ENCODE measurements at places on chromosomes 3 and 15. TPM values are rescaled to one million over a fixed set of nuclear protein-coding genes. Genes with fewer than 3 reads are reported as not detected.

ARHGAP31 gene
- 7.7 TPM for polyA plus RNA-seq

CHRNA5 gene
- polyA plus RNA-seq, result 5.3 TPM

PP2D1 gene
- not detected for polyA plus RNA-seq

SLC12A8 gene
- 13.2 TPM for polyA plus RNA-seq

SCAMP2 gene
- polyA plus RNA-seq, result 88.1 TPM

SERPINI1 gene
- polyA plus RNA-seq, result 1.9 TPM

COX5A gene
- 158 TPM for polyA plus RNA-seq

GXYLT2 gene
- polyA plus RNA-seq, result 9.3 TPM

GRCh38 chr3:116586285-116586944 is 123.2 kb upstream of the TUSC7 start:
- DNase-seq, result no peak

- peak; percentile 39 for DNase-seq
Measured at GRCh38 chr3:102536456-102536855, 101.6 kb downstream of the ZPLD1 start.

DNA sequence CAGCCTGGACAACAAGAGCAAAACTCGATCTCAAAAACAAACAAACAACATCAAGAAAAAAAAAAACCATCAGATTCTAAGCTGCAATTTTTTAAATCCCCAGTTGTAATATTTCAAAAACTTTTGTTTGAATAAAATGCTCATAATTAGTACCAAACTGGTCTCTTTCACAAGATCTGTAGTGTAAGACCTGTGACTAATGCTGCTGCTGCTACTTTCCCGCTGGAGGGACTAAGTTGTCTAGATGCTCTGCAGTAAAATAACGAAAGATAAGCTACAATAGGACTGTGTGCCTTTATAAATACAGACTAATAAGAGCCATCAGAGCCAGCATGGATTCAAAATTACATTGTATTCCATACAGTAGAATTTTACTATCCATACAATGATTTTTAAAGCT is 45.4 kb downstream of the TM4SF4 start:
- no peak for DNase-seq

DNA sequence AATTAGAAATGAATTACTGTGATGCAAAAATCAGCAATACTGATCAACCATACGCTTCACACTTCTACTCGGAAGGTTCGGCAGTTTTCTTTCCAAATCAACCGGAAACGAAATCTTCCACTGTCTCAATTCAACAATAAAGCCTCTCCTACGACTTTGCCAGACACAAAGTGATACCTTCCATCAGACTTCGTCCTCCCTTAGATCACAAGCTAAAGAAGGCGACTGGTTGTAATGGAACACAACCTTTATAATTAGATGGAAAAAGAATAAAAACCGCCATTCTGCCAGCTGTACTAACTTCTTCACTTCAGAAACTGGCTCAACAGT is 618 bp downstream of the PARL start:
- no peak for DNase-seq

DNA sequence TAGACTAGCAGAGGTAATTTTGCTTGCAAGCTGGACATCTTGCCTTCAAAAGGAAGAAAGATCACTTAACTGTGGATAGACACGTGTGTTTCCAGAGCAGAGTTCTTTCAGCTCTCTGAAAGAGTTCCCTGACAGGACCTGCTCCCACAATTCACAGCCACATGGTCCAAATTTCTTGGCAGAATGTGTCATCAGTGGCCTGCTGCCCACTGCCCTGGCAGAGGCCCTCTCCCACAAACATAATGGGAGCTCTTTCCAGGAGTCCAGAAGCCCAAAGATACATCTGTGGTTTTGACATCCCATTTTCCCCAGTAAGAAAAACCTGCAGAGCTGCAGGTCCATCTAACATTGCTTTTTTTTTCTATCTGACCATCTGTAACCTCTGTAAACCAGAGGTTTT is 48.3 kb downstream of the SERPINI1 start:
- DNase-seq, result no peak

GRCh38 chr15:29470794-29471193 is 201.2 kb upstream of the NSMCE3 start:
- no peak for DNase-seq

- DNase-seq, result no peak
Measured at GRCh38 chr3:14614862-14615261, 36.7 kb upstream of the CCDC174 start.

GRCh38 chr3:46908986-46909534 is 31.5 kb downstream of the PTH1R start:
- no peak for DNase-seq
